NAMALWA (cell line): ENCODE measurements at places on chromosomes 12 and 14.
A peak's percentile ranks its signal among the peaks of the same experiment; 100 is the strongest.

DNA sequence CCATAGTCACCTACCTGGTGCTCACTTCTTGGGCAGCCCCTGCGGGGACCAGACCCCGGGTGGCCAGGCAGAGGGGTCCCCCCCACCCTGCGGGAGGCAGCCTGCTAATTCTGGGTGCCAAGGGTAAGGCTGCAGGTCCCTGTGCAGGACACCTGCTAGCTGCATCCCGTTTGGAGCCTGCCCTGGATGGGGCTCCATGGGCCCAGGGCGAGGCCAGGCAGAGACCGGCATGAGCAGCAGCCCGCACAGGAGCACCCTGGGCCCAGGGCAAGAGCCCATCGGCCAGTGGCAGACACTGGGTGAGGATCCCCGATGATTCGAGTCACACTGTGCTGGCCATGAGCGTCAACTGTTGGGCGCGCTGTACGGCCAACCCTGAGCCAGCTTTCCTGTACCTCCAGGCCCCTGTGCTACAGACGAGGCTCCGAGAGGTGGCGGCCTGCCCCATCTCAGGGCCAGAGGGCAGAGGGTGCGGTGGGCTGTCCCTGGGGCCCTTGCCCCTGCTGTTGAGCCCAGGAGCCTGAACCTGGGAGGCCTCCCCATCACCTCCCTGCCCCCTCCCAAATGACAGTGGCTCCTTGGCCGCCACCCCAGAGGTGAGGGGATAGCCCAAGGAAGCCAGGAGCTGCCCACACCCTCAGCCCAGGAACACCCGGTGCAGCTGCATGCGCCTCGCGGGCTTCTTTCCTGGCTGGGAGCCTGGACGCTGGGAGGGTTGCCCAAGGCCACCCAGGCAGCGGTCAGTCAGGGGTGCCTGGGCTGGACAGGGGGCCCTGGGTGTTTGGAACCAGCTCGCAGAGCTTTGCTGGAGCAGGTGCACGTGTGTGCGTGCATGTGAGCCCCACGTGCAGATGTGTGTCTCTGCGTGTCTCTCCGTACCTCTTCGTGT is 47.7 kb downstream of the CYP46A1 start:
- DNase-seq = no peak

- no peak for DNase-seq
These were observed 95.8 kb downstream of the STXBP6 start for GRCh38 chr14:24954037-24954699.

GRCh38 chr12:119631930-119632678 is 35.8 kb upstream of the PRKAB1 start:
- DNase-seq = no peak

GRCh38 chr14:93047661-93048060 is 68.1 kb downstream of the ITPK1 start:
- no peak for DNase-seq

- no peak for DNase-seq
These were observed 26.8 kb upstream of the TOMM20L start for GRCh38 chr14:58368956-58369355.

DNA sequence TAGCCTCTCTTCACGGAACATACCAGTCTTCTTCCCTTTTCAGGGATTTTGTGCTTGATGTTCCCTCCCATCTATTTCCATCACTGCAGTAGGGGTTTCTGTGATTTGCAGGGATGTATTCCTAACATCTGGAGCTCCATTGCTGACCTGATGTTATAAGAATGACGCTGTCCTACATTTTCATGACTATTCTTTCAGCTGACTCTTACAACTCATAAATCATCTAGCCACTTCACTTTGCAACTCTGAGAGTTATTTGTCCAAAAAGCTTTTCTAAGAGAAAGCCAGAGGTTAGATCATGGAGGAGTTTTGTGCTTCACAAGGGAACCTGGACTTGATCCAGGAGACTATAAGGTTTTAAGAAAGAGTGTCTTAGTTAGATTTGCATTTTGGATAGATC is 116.6 kb upstream of the FAR2 start:
- DNase-seq = no peak

DNA sequence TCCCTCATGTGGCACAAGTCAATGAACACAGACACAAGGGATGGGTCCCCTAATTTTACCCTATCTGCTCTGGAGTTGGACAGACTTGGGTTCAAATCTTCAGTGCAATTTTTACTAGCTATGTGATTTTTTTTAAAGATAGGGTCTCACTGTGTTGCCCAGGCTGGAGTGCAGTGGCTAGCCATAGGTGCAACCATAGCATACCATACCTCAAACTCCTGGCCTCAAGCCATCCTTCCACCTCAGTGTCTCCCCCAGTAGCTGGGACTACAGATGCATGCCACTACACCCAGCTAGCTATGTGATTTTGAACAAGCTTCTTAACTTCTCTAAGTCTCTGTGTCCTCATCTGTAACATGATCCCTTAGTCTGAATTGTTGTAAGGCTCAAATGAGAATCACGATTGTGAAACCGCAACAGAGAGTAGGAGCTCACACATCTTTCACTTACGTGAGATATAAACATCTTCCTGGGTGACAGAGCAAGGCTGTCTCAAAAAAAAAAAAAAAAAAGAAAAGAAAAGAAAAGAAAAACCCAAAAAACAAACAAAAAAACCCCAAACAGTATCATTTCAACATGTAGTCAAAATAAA is 4.7 kb downstream of the CALCOCO1 start:
- no peak for DNase-seq

DNA sequence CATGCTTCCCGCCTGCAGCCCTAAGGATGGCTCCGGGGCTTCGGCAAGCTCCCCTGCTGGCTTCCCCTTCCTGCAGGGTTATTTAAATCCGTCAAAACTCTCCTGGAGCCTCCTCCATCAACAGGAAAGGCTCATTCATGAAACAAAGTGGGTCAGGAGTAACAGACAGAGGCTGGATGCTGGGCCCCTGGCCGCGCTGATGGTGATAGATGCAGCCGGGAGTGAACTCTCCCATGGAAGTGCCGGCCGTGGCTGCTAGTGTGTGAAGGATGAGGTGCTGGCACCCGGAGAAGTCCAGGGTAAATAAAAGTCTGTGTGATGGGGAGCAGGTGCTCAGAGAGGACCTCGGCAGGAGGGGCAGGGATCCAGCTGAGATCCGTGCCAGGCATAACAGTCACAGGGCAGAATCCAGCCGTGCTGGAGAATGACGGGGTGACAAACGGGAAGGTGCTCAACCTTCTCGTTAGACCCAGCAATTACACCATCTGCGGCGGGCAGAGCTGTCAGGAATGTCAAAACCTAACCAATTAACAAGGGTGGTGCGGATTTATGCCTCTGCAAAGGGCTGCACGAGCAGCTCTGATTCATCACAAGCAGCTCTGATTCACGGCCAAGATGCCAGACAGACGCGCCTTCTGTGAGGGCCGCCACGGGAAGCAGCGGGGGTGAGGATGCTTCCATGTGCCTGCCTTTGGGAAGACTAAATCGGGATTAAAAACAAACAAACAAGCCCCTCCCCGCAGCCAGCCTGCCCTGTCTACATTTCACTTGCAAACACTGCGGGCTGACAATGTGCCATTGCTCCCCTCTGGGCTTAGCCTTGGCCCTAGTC is 55.6 kb downstream of the SYNE3 start:
- DNase-seq = no peak

DNA sequence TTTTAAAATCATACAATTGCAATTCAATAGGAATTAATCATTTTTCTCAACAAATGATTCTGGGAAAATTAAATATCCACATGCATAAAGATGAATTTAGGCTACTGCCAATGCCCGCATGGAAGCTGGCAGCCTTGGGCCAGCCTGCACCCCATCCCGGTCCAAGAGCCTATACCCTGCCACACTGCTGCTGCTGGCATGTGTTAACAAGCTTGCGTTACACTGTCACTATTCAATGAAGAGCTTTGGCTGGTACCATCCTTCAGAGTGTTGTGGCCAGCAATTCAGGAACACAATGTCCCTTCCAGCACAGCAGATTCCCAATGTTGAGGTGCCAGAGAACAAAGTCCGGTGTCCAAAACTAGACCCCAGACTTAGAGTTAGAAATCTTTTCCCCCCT is 13.6 kb upstream of the TAS2R14 start:
- DNase-seq = no peak

- DNase-seq = no peak
These were observed 380.1 kb downstream of the RAD51B start for GRCh38 chr14:68199554-68200151.

GRCh38 chr14:20512177-20512905 is 7.0 kb downstream of the RNASE10 start:
- DNase-seq = no peak

DNA sequence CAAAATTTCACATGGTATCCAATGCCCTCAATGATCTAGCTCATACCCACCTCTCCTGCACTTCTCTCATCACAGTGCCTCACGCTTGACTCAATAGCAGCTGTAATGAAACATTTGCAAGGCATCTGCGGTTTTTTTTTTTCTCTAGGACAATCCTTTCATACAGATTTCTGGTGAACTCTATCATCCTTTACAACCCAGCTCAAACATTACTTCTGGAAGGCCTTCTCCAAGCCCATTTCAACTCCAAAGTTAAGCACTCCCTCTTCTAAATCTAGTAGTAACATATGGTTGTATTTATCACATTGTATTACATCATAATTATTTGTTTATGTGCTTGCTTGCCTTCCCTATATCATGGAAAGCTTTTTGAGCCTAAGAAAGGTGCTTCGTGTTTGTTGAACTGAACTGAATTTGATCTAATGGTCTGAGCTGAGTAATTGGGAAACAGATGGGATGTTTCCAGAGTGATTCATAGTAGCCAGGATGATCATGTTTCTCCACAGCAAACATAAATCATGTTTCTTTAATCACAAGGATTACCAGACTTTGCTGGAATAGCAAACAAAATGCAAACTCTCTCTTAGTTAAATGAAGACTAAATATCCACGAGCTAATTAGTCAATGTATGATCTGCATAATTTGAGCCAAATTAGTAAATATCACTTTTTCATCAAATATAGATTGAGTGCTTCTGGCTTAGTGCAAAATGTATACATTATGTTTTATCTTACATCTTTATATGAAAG is 14.3 kb downstream of the CFL2 start:
- no peak for DNase-seq

- no peak for DNase-seq
These were observed 233.8 kb downstream of the CACNA1C start for GRCh38 chr12:2286461-2287131.

DNA sequence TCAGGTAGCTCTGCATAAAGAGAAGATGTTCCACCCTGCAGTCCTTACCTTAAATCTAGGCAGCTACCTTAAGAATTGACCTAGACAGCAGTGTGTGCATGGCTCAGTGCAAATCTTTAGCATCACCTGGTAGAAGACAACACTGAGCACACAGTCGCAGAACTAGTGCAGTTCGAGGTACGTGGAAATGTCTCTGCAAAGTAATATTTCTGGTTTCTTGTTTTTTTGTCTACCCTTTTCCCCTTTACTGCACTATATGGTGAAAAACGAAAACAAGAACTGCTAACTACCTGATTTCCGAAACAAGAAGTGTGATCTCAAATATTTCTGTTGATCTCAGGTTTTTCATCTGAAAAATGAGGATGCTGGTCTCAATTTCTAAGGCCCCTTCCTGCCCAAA is 82.5 kb downstream of the ETV6 start:
- peak; percentile 39 for DNase-seq

- DNase-seq = no peak
These were observed 24.8 kb downstream of the TBX5 start for GRCh38 chr12:114381177-114381576.

DNA sequence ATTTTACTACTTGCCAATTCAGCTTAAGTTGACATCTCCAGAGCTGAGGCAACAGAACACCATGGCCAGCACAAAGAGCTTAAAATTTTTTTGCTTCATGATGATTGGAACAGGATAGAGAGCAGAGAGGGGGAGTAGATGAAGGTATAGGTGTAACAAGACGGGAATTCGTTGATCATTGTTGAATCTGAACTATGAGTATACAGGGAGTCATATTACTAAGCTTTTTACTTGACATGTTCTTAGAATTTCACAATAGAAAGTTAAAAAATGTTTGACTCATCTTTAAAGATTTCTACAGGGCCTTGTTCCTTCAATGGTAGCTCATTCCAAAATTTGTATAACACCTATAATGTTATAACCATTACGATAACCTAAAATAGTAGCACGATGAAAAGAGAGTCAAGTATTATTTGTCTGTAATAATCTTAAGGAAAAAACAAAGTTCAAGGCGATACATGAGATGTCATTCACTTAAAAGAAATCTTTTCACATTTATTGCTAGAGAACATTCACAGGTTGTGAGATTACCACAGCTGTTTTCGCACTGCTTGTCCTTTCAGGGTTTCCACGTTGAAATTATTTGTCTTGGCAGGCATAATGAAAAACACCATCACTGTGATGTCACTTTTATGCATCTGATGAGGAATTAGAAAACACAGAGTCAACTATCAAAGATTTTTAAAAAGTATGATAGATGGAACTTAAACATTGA is 33.9 kb downstream of the SPX start:
- no peak for DNase-seq

DNA sequence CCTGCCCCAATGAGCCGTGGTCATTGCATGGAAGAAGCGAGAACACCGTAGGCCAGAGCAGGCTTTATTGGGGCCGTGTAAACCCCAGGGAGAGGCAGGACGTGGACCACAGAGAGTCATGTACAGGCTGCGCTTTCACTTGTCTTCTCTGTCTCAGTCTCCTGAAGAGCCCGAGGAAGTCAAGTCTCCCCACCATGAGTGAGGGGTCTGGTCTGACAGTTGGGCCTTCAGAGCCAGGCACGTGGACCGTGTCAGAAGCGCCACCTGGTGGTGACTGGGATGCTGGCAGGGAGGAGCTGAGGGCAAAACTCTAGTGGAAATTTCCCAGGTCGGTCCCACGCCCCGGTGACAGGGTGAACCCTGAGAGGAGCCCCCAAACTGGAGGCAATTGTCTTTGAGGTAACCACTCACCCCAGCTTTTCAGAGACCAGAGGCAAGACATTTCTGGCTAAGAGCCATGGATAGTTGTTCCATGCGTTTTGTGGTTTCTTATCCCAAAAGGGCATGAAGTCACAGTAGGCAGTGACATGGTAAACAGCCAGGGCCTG is 17.4 kb downstream of the RPS6KL1 start:
- DNase-seq = peak; percentile 61

GRCh38 chr12:19390051-19390598 is 49.2 kb upstream of the AEBP2 start:
- no peak for DNase-seq

DNA sequence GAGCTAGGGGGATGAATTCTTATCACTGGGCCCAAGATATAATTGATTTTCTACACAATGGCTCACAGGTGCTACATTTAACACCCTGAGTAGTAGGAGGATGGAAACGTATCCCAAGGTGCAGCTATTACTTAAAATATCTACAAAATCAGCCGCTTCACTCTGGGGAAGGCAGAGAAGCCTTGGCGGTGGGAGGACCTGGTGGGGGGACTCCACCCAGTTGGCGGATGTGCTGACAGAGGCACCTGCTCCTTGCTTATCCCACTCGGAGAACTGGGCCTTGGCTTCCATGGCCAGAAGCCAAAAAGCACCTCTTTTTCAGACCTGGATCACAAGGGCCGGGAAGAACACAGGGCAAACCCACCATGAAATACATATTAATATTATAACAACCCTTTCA is 106.3 kb downstream of the OTX2 start:
- DNase-seq = no peak

GRCh38 chr12:119990382-119990874 is 1.4 kb downstream of the BICDL1 start:
- DNase-seq = peak; percentile 57

- no peak for DNase-seq
These were observed 133.5 kb upstream of the HIF1A start for GRCh38 chr14:61561657-61562276.

- DNase-seq = no peak
These were observed 85.5 kb downstream of the TGFB3 start for GRCh38 chr14:75896341-75896740.
